Stimulated activated CD4-positive, alpha-beta T cell treated with anti-CD3 and anti-CD28 coated beads, Interleukin-2, amount 100 ng/mL, for 24 hours (primary cell): ENCODE measurements at places on chromosomes 1 and 21.

GRCh38 chr1:8182034-8182761, 135.7 kb upstream of the SLC45A1 start:
- DNase-seq, result no peak

- no peak for DNase-seq
Observed at GRCh38 chr1:87394513-87394912, 65.8 kb downstream of the LMO4 start.

DNA sequence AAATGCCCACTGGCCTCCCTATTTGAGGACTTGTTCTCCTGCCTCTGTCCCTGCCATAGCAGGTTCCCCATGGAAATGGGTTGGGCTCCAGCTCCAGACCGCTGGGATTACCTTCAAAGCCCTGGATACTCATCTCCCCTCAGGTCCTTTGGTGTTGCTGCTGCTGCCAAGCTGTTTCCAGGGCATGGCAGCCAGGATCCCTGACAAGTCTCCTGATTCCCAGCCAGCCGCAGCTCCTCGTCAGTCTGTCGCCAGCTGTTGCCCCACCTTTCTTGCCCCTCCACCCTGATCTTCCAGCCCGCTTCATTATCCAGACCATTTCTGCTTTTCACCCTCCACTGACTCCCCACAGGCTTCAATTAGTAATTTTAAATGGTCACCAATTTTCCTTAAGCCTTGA, 68.3 kb upstream of the KCND3 start:
- DNase-seq, result no peak

GRCh38 chr1:207992677-207993236, 81.8 kb upstream of the CD34 start:
- DNase-seq, result no peak

- no peak for DNase-seq
Observed at GRCh38 chr1:66000033-66000637, 207.4 kb downstream of the PDE4B start.

GRCh38 chr1:32902535-32902920, 1.3 kb upstream of the TMEM54 start:
- DNase-seq, result no peak

DNA sequence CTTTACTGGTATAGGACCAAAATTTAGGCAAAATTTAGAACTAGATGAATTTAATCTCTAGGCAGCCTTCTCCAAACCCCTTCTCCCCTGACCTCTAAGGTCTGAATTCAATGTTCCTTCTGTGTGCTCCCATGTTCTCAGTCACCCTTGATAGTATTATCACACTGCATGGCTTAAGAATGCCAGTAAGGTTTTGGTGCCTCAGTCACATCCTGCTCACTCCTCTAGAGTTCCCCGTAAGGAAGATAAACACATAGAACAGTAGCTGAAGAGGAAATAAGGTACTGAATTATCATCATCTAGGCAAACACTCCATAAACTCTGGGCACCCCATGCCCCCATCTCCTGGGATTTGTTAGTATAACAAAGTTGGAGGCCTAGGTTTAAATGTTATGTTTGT, 18.2 kb downstream of the PRRX1 start:
- DNase-seq, result no peak

DNA sequence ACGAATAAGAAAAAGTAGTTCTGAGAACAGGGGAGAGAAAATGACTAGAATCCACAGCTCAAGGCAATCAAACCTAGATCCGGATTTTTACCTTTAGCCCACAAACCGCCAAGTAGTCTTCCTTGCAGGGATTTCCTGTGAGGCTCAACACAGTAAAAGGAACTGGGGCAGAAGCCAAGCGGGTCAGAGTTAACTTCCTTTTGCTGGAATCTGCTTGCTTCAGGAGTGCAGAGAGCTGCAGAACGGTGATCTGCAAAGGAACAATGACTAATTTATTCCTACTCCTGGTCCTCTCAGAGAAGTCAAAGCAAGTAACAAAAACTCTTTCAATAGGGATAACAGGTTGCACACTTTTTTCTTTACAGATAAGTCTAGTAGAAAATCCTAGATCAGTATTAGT, 53.4 kb downstream of the UBR4 start:
- no peak for DNase-seq

GRCh38 chr1:162709870-162710269, 77.6 kb downstream of the DDR2 start:
- DNase-seq, result no peak

GRCh38 chr1:165168467-165168866, 188.0 kb downstream of the LMX1A start:
- no peak for DNase-seq
